HL-60 (cell line): ENCODE measurements at places on chromosomes 6 and 20.

DNA sequence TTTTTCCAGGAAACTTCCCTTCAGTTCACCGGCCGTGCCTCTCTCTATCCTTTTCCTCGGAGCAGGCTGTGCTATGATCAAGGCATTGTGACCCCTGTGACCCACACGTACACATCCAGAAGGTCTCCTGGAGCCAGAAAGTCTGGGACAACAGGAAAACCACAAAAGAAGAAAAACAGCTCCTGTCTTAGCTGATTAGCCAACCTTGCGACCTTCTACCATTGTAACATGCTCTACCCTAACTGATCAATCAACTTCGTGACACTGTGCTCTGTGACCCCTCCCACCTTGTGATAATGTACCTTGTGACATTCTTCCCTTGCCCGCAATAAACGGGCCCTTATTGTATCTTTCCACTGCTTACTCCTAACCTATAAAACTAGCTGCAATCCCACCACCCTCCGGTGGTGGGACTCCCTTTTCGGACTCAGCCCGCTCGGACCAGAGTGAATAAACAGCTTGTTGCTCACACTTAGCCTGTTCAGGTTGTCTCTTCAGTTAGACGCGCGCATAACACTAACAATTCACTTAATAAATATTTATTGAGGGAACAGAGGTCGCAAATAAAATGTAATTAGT lies 24.2 kb downstream of the ZNF311 start:
- DNase-seq: no peak

DNA sequence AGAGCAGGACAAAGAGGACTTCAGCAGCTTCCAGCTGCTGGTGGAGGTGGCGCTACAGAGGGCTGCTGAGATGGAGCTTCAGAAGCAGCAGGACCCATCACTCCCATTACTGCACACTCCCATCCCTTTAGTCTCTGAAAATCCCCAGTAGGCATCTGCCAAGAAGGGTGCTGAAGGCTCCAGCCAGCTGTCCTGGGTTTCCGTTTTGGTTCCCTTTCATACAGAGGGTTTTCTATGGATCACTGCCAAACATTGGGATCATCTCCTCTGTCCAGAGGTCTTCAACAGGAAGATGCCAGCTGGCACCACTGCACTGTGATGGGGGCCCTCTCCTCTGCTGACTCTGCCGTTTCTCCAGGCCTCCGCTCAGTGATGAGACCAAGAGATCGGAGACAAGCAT lies 14.3 kb upstream of the RAB5IF start:
- DNase-seq: no peak

- no peak for DNase-seq
These were observed 36.9 kb downstream of the E2F3 start for GRCh38 chr6:20438462-20439070.

- no peak for DNase-seq
These were observed 159.4 kb downstream of the MMS22L start for GRCh38 chr6:97123652-97124051.

DNA sequence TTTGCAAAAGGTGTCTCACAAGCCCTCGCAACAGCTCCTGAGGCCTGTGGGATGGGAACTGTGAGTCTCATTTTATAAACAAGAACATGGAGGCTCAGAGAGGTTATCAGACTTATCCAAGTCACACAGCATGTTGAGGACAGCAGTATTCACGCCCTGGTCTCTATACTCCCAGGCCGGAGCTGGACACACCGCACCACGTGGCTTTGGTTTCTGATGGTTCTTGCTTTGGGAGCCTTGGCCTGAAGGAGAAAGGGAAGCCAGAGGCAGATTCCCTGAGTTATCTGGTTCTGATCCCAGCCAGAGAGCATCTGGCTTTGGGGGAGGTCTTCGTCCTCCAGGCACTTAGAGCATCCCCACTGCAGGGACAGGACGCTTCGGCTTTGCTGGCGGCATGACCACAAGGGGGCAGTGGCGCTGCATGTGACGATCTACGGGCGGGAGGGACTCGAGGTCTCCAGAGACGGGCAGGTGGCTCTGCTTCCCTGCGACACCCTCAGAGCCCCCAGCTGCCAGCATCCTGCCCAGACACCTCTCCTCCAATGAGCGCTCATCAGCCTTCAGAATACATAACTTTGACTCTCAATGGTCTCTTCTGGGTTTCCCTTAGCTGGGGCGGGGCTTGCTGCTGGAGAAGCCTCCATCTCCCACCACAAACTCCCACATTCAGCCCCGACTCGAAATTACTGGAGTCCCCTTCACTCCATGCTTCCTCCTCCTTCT lies 51.4 kb upstream of the SAYSD1 start:
- peak; percentile 64 for DNase-seq

DNA sequence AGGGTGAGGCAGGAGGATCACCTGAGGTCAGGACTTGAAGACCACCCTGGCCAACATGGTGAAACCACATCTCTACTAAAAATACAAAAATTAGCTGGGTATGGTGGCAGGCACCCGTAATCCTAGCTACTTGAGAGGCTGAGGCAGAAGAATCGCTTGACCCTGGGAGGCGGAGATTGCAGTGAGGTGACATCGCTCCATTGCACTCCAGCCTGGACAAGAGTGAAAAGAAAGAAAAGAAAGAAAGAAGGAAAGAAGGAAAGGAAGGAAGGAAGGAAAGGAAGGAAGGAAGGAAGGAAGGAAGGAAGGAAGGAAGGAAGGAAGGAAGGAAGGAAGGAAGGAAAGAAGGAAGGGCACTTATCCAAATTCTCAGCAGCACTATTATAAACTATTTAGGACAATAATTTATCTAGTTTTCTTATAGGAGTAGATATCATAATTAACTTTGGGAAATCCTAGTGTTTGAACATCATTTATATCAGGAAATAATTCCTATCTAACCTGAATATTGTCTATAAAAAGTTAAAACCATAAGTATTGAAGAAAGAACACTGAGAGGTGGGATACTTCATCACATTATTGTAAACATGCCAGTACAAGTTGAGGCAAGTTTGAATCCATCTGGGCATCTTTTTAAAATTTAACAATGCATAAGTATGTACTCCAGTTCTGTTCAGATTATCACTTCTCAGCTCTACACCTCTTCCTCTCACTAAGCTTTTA lies 305.5 kb downstream of the SLC35F1 start:
- no peak for DNase-seq

DNA sequence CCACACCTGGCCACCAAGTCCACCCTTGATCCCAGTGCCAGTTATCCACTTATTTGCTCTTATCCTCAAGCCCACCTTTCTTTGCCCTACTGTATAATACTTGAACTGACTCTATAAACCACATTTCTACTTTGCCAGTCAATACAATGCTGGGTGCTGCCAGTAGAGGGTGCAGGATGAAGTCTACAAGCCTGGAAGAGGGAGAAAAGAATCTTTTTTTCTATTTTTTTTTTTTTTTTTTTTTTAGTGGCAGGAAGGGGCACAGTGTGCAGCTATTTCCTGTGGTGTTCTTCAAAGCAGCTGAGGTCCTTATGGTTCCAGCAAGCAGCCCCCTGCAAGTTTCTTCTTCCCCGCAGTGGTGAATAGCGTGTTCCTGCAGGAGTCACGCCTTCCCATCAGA lies 22.2 kb upstream of the GABRR1 start:
- DNase-seq: peak; percentile 18

GRCh38 chr6:53704700-53705099 lies 39.1 kb upstream of the KLHL31 start:
- DNase-seq: no peak

DNA sequence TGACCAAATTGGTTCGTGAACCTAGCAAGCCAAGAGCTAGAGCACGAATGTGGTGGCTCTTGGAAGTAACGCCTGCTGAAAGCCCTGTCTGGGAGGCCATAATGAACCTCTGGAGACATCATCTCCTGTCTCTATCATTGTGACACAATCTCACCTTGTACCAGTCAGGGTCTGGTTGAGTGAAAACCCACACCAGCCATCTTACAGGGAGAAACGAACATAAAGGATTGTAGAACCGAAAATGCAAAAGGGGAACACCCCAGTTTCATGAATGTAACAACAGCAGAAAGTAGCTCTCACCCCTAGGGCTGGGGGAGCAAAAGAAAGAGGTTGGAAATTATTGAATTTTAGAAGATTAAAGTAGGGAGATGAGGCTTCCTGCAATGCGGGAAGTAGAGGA lies 50.9 kb upstream of the TAB2 start:
- no peak for DNase-seq

DNA sequence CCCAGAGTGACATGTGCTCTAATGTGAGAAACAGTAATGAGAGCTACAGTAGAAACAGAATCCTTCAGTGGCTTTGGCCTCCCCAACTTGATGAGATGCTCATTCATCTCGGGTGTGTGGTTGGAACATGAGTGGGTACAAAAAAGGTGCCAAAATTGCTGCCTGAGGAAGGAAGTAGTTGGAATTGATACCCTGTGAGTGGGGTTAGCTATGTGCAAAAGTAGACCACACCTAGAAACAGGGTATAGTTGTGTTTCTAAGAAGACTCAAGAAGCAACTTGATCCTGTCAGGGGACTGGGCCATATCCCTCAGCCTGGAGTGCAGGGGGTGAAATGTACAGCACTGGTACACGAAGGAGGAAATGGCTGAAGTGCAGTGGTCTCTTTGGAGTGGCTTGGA lies 206.4 kb upstream of the SUPT3H start:
- no peak for DNase-seq

DNA sequence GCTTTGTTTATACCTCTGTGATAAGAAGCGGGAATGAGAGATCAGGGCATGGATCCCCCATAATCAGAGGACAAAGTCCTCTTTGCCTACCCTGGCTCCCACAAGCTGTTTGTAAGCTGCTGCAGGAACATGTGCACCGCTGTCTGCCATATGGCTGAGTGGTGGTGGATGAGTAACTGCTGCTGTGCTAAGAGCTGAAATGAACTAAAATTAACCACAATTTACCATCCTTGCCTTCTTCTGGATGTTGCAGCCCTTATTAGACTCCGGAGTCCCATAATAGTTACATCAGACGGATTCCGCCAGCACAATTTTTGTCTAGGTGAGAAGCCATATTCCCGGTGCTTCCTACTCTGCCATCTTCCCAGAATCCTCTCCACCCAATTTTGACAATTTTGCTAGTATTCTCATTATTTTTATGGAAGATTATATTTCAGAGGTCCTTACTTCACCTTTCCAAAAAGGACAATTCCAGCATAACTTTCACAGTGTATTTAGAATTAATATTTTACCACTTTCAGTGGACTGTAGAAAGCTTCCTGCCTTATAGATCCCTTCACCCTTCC lies 6.0 kb upstream of the CMTR1 start:
- DNase-seq: no peak

- DNase-seq: no peak
These were observed 11.9 kb downstream of the VSTM2L start for GRCh38 chr20:37914672-37915433.

DNA sequence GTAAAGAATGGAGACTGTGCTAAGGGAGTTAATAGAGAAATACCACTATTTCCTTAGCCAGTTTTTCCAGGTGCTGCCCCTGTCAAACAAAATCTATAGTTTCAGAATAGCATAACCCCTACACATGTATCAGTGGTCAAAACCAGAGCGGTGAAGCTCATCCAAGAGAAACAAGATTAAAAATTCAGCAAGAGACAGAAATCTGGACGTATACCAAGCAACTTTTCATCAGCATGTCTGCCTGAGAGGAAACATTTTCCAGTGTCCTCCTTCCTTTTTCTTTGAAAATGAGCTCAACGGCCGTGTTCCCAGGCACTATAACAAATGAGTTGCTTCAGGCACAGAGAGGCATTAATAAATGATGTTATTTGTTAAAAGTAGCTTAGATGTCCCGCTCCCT lies 416.5 kb downstream of the BCKDHB start:
- no peak for DNase-seq

DNA sequence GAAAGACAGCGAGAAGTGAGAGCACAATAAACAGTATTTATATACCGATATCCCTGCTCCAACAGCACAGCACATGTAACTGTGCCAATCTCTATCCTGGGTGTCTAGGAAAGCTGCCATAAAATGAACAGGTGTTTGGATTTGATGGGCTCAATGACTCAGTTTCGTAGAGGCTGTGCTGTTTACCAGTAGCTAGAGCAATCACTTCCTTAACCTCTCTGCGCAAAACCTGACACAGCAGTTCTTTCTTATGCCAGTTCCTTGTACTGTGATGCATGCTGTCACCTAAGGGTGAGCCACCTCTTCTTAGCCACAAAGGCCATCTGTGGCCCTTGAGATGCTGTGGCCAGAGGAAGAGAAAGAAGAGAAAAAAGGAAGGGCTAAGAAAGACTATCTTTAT lies 59.3 kb downstream of the SHPRH start:
- DNase-seq: peak; percentile 44

GRCh38 chr20:56247954-56248782 lies at the start of gene MC3R:
Gene MC3R, plus strand, starts transcription at chr20:56248732. Its CDS starts 112 bp downstream, at chr20:56248844.
- peak; percentile 45 for DNase-seq

DNA sequence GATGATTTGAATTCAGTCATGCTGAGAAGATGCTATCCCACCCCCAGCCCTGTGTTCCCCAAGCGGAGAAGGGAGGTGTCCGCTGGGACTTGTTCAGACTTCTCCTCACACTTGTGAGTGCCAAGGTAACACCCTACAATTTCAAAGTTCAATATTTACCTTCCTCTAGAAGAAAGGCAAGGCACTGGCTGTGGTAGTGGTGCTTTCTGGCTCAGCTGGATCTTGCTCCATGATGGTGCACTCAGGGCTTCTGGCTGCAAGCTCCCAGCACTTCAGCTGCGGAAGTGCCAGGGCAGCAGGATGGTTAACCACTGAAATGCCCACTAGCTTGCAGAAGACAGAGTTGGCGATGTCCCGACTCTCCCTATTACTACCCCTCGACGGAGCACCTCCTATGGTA lies 135.4 kb downstream of the MTFR2 start:
- no peak for DNase-seq
